ENCODE measurements at places on chromosomes 6 and 20. TPM values are rescaled to one million over a fixed set of nuclear protein-coding genes. Genes with fewer than 3 reads are reported as not detected.

Gene ANGPT4
- total RNA-seq = not detected

Gene PRSS35
- not detected for total RNA-seq

Gene PPP1R16B
- not detected for total RNA-seq

Gene BTN3A1
- total RNA-seq = 40.5 TPM

Gene SSTR4
- total RNA-seq = not detected

DNA sequence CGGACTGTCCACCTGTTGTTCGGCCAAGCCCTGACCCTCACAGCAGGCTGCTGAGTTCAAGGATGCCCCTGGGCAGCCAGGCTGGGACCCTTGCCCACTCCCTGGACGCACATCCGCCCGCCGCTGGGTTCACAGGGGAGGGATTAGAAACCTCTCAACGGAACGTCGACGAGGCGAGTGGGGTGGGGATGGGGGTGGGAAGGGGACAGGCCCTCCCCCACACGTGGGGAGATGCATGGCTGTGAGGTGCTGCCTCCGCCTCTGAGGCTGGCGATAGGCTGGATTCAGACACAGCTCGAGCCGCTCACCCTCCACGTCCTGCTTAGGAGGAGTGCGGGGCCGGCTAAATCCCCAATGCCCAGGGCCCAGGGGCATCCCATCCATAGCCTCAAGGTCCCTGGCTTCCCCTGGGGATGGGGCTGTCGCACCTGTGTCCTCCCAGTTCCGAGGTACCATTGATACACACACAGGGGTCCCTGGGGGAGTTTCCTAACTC lies 90.6 kb upstream of the BHLHE23 start:
- DNase-seq = no peak

DNA sequence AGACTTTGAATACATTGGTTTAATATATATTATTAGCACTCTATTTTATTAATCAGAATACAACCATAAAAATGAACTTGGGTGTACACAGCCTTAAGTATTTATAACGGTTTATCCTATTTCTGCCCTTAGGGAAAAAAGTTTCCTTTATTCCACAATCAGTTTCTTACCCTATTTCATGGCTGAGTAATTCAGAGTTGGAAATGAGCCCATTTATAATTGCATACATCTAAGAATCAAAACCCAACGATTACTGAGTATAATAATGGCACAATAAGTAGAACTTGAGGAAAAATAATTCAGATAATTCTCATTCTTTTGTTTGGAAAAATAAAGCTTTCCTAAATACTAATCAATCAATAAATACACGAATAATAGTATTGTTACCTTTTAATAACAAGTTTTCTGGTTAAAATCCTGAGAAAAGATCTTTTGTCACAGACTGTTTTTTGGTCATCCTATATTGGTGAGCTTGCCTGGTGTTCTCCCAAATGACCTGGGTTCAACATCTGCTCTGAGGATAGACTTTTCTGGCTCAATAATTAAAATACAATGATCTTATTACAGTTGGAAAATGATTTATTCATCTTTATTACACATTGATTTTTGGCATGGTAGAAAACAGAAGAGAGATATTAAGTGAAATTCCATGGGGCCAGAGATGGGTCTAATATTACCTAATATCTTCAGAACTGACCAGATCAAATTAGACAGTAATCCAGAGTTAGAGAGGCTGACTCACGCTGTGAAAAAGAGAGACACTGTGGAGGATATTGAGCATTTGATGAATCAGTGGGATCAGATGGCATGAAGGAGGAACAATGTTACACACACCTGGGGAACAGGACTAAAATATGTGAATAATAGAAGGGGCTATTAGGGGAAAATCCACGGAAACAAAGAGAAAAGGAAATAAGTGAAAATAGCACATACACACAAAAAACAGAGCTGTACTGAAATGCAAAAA lies 162.1 kb upstream of the TBX18 start:
- DNase-seq = no peak

DNA sequence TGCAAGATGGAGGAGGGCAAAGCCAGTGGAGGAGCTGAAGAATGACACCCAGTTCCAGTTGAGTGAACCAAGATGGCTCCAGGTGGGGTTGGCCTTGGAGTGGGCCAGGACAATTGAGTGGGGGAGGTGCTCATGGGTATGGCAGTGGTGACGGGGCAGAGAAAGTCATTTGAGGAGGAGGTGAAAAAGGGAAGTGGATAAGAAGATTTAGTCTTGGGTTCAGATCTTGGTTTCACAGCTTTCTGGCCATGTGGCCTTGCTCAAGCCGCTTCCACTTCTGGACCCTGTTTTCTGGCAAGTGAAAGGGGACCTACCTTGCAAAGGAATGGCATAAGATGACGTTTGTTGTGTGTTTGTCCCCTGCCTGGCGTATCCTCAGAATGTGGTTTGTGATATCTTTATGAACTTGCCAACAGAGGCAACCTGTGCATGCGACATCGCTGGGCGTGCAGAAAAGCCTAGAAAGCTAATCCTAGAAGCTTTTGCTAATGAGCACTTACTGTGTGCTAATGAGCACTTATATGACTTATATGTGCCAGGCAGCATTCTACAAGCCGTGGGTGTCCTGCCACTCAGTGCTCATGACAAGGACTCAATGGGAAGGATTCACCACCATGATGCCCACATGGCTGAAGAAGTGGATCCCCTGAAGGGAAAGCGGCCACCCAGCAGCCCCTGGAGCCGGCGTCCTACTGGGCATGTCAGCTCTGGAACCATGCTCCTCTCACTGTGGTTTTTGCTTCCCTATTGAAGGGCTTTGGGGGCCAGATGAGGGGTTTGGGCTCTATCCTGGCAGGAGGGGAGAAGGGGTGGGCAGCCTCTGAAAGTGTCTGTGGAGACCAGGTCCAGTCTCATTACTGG lies 23.6 kb upstream of the STX16 start:
- no peak for DNase-seq

DNA sequence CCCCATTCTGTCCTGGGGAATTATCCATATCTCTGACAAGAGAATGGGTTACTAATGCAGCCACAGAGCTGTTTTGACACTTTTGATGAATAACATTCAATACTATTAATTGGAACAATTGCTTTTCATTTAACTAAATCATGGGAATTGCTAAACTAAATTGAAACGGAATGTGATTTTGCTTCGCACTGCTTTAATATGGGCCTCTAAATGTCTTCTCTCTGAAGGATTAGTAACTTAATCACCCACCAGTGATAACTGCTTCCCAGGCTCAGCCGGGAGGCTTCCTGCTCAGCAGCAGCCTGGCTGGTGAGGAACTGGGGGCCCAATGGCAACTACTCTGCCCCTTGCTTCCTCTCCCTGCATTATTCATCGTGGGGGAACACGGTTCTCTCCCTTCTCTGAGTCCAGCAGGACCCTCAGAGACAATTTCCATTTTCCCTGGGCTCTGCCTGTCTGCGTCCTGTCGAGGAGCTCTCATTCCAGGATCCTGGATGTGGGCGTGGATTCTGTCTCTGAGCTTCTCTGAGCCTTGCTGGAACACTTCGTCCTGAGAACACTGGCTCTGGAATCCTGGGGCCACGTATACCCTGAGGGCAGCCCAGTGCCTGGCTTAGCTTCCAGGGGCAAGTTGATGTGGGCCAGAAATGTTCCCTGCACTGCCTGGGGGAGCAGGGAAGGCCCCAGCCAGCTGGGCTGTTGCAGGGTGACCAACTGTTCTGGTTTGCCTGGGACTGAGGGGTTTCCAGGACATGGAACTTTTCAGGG lies 308.9 kb downstream of the DHX35 start:
- no peak for DNase-seq

DNA sequence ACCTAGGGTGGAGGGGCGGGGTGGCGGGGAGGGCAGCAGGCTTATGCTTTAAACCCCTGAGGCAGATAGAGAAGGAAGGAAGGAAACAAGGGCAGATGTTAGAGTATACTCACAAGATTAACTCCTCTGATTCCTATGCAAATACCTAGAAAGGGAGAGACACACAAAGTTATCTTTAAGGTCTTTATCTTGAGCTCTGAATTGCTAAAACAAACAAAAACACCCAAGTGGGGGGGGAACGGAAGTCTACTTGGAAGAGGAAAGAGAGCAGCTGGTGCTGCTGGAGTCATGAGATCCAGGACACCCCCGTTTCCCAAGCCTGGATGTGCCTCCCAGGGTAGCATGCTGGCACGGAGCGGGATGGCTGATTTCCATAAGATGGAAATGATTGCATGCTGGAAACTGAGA lies 43.4 kb downstream of the PLAGL1 start:
- no peak for DNase-seq

DNA sequence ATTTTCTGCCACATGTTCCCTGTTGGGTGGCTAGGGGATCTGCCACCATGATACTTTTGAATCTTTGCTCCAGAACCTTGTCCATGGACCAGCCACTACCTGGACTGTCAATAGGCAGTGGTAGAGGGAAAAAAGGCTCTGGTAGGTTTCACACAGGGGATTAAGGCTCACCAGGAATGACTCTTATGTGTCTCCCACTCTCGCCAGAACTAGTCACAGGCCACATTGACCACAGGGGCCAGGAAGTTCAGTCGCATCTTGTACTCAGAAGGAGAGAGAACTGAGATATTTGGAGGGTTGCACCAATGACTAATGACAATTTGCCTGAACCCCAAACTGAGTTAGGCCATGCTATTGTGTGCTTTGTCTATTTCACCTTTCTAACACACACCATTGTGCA lies 23.6 kb upstream of the APCDD1L start:
- DNase-seq = no peak

- no peak for DNase-seq
Observed at GRCh38 chr6:138544501-138544900, 45.2 kb upstream of the NHSL1 start.

DNA sequence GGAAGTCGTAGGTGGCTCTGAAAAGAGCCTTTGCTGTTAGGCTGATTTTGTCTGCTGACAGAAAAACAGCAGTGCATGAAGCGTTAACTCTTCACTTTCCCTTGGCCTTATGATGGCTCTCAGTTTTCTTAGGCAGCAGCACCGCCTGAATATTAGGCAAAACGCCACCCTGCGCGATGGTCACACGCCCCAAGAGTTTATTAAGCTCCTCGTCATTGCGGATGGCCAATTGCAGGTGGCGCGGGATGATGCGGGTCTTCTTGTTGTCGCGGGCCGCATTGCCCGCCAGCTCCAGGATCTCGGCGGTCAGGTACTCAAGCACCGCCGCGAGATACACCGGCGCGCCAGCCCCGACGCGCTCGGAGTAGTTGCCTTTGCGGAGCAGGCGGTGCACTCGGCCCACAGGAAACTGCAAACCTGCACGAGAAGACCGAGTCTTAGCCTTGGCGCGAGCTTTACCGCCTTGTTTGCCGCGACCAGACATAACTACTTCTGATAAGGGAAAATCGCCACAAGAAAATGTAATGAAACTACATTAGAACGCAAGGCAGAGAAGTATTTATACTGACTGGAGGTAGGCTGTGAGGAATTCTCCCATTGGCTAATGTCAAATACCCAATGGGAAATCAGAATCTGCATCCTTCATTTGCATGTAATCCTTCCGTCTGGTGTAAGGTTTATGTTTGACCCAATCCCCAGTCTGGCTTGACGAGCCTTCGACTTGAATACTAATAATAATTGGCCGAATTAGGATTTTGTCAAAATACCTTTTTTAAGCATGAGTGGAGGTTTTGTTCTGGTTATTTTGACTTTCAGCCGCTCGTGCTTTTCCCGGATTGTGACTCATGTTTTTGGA lies 53.9 kb upstream of the HFE start:
- DNase-seq = peak; percentile 64

GRCh38 chr6:141482796-141483597 lies 649.7 kb upstream of the GJE1 start:
- no peak for DNase-seq

DNA sequence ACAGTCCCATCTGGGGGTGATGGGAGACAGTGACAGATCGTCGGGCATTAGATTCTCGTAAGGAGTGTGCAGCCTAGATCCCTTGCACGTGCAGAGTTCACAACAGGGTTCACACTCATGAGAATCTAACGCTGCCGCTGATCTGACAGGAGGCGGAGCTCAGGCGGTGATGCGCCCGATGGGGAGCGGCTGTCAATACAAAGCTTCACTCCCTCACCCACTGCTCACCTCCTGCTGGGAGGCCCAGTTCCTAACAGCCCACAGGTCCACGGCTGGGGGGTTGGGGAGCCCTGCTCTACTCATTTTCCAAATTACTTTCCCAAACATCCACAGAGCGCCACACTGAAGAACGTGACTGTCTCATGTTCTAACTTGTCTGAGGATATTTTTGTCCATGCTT lies 25.3 kb downstream of the CTCFL start:
- no peak for DNase-seq

DNA sequence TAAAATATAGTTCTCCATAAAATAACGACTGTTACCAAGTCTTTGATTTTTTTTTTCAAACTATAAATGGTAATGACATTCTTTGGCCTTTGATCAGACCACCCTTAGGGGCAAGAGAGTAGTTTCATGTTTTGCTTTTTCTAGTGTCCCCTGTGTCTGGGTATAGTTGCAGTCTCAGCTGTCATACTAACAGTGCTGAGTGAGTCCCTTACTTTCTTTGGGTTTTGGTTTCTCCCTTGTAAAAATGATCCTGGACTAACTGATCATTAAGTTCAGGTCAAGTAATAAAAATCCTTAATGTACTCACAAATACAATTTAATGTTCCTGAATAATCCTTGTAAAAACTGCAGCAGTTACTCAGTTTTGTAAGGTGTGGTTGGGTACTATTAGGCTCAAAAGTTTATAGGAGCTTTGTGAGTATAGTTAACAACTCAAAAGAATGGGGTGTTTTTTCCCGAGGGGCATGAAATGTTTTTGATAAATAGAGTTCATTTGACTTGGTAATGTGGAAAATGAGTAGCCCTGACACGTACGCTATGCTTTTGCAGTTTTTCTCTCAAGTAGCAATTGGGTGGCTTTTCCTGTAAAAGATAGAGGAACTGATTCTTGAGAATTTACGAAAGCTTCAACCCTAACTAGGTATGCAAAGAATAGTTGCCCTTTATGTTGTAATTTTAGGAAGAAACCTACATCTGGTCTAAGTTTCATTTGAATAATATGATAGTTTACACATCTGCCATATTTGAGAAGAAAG lies 6.2 kb downstream of the PTPN1 start:
- no peak for DNase-seq

DNA sequence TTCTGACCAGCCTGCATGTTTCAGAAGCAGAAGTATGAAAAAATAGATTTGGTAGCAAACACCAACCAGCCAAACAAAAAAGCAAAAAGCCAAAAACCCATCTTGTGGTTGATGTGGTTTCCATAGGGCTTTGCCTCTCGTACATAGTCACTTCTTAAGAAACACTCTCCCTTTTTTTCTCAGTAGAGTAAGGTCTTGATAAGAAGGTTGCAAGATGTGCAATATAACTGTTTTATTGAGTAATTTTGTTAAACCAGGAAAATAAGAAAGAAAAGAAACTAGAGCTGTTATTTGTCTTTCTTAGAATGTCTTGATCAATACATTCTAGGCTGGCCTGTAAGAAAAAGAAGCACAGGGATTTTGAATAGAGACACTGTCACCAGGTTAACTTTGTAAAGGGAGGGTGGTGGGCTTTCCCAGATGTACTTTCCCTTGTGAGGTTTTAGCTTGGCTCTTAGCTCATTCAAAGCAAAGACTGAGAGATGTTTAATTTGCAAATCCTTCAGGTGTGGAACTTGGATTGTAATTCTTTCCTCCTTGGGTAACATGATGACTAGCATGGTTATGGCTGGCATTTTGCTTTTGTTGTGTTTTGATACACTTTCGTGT lies 49.7 kb downstream of the AKAP12 start:
- no peak for DNase-seq

- no peak for DNase-seq
Observed at GRCh38 chr6:150243620-150244314, 100.9 kb downstream of the PPP1R14C start.

GRCh38 chr20:47051936-47052526 lies 157.4 kb downstream of the EYA2 start:
- DNase-seq = no peak

GRCh38 chr20:15637950-15638754 lies 935.1 kb downstream of the KIF16B start:
- no peak for DNase-seq

All from Calu3 (cell line).